ENCODE measurements at places on chromosomes 2 and 18. TPM values are rescaled to one million over a fixed set of nuclear protein-coding genes. Genes with fewer than 3 reads are reported as not detected.

Gene RAD51AP2
- 0.18 TPM for polyA plus RNA-seq

Gene ATP9B
- 31.3 TPM for polyA plus RNA-seq

Gene LIMS3
- polyA plus RNA-seq = 3.2 TPM

Gene RSAD2
- 4.1 TPM for polyA plus RNA-seq

Gene NOSTRIN
- polyA plus RNA-seq = 35.0 TPM

Gene FAP
- 11.5 TPM for polyA plus RNA-seq

All from right renal pelvis (tissue), 4 donors.